ENCODE measurements at places on chromosomes 16 and 17.

- DNase-seq, result no peak
Measured at GRCh38 chr16:66953462-66954096, 7.5 kb upstream of the CES3 start.

DNA sequence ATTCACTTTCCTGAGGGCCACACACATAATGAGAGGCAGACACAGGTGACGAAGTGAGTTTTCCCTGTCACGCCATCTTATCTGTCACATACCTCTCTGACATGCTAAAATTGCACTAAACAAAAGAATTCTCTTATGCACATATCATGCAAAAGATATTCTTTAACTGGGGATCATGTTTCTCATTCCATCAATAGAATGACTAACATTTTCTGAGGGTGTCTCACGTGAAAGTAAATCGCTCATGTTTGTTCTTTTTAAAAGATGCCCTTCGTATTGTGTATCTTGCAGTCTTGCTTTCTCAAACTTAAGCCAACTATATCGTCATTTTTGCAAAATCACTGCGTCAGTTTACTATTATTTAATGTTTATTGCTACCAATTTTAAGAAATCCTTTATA lies 306.4 kb downstream of the WWOX start:
- no peak for DNase-seq

- no peak for DNase-seq
Measured at GRCh38 chr16:84751947-84752346, 52.1 kb downstream of the USP10 start.

DNA sequence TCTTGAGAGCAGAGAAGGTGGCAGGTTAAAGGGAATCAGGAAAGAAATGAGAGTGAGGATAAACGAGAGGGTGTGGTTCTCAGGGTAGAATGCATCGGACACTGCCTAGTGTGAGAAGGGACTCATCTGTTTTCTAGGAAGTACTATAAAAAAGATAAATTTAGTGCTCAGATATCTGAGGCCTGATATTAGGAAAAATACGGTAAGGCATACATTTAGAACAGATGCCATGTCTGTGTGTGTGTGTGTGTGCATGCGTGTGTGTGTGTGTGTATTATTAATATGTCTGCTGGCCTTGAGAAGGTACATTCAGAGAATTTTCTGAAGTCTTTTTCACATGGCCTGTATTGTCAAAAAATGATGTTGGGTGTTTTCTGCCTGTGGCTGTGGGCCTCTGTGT lies 414.8 kb downstream of the MAF start:
- DNase-seq, result no peak

GRCh38 chr17:75812096-75813013 lies 27.7 kb downstream of the UNK start:
- no peak for DNase-seq

DNA sequence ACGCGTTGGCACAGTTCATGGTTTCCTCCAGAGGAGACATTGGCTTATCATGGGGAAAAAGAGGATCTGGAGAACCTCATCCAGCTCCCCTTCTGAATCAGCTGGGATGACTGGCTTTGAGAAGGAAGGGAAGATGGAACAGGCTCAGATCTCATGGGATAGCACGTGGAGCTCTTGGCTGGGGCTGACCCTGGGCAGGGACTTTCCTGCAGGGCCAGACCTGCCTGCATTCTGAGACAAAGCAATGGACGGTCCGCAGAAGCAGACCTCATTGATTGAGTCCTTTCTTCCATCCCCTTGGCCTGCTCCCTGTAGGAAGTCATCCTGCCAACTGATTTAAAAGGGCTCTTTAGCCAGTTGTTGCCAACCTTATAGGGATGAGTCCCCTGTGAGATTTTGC lies 26.2 kb downstream of the PLCD3 start:
- DNase-seq, result no peak

DNA sequence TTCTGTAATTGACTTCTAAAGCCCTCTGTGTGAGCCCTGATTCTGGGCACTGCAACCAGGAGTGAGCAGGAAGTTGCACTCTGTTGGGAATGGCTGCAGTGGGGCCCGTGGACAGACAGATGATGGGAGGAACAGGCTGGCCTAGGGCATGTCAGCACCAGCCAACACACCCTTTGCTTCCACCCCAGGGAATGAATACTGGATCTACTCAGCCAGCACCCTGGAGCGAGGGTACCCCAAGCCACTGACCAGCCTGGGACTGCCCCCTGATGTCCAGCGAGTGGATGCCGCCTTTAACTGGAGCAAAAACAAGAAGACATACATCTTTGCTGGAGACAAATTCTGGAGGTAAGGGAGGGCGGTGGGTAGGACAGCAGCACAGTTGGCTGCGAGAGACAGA lies 10.8 kb upstream of the LPCAT2 start:
- DNase-seq, result no peak

GRCh38 chr17:72445055-72445991 lies 324.5 kb downstream of the SOX9 start:
- DNase-seq, result no peak

DNA sequence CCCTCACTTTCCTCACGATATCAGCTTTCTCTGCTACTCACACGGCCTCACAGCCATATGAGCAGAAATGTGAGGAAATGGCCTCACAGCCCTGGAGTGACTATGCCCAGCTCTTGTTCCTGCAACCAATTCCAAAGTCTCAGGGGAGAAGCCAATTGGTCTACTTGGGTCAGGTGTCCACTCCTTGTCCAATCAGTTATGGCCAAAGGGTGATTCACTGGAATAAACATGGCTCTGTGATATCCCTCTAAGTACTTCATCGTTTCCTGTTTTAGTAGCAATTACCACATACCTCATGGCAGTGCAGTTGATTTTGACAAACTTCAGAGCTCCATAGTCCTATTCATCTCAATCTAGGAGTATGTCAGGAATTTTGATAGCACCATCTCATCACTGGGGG lies 195.4 kb downstream of the KATNIP start:
- DNase-seq, result no peak

Data from stimulated activated CD8-positive, alpha-beta memory T cell treated with anti-CD3 and anti-CD28 coated beads, Interleukin-4, amount 100 ng/mL, for 4 hours (primary cell).